MG63 (cell line): ENCODE measurements at places on chromosomes 13 and 19. TPM values are rescaled to one million over a fixed set of nuclear protein-coding genes. Genes with fewer than 3 reads are reported as not detected.

KCNRG gene
- total RNA-seq = 5.6 TPM in 1 of 2 replicates, not detected in the other

DLL3 gene
- total RNA-seq = 1.7 and 5.6 TPM in 2 replicates

HDGFL2 gene
- 19.5 and 29.8 TPM in 2 replicates for total RNA-seq

NEK5 gene
- total RNA-seq = 0.20 TPM in 1 of 2 replicates, not detected in the other

ZNF443 gene
- 3.2 and 5.5 TPM in 2 replicates for total RNA-seq

RAD23A gene
- 211 and 354 TPM in 2 replicates for total RNA-seq

CD70 gene
- total RNA-seq = 17.2 and 32.7 TPM in 2 replicates

SIGLEC8 gene
- total RNA-seq = not detected in 2 replicates

SOX1 gene
- total RNA-seq = not detected in 2 replicates

MADCAM1 gene
- not detected in 2 replicates for total RNA-seq

CEP89 gene
- 26.9 and 30.7 TPM in 2 replicates for total RNA-seq

ZNF71 gene
- 12.7 and 15.9 TPM in 2 replicates for total RNA-seq

SCGB2B2 gene
- not detected in 2 replicates for total RNA-seq

KCNN4 gene
- 5.0 and 6.1 TPM in 2 replicates for total RNA-seq

KIR2DL3 gene
- not detected in 2 replicates for total RNA-seq

BCKDHA gene
- total RNA-seq = 22.0 and 58.6 TPM in 2 replicates

TPRX1 gene
- total RNA-seq = not detected in 2 replicates

FAM124A gene
- total RNA-seq = 0.20 and 0.39 TPM in 2 replicates

FXYD3 gene
- not detected in 2 replicates for total RNA-seq

PDX1 gene
- not detected in 2 replicates for total RNA-seq

ZNF566 gene
- 1.8 TPM in 1 of 2 replicates, not detected in the other for total RNA-seq

ZNF558 gene
- total RNA-seq = 25.5 and 30.4 TPM in 2 replicates

MBD3L3 gene
- not detected in 2 replicates for total RNA-seq

ZNF730 gene
- 0.15 and 1.4 TPM in 2 replicates for total RNA-seq

LILRA1 gene
- not detected in 2 replicates for total RNA-seq

LIM2 gene
- total RNA-seq = not detected in 2 replicates

ZNF835 gene
- total RNA-seq = not detected in 2 replicates
